Lung microvascular endothelial cell (primary cell): ENCODE measurements at places on chromosomes 7 and 10. TPM values are rescaled to one million over a fixed set of nuclear protein-coding genes. Genes with fewer than 3 reads are reported as not detected.
A peak's percentile ranks its signal among the peaks of the same experiment; 100 is the strongest.

The CPA4 gene
- under 0.01 TPM in 1 of 2 replicates, not detected in the other for total RNA-seq

The COL28A1 gene
- not detected in 2 replicates for total RNA-seq

- no peak for DNase-seq
Observed at GRCh38 chr7:45944058-45944457, 23.0 kb upstream of the IGFBP3 start.

The OR6B1 gene
- not detected in 2 replicates for total RNA-seq

The SYT15B gene
- 0.87 and 0.99 TPM in 2 replicates for total RNA-seq

The IDI1 gene
- 49.0 and 56.2 TPM in 2 replicates for total RNA-seq

DNA sequence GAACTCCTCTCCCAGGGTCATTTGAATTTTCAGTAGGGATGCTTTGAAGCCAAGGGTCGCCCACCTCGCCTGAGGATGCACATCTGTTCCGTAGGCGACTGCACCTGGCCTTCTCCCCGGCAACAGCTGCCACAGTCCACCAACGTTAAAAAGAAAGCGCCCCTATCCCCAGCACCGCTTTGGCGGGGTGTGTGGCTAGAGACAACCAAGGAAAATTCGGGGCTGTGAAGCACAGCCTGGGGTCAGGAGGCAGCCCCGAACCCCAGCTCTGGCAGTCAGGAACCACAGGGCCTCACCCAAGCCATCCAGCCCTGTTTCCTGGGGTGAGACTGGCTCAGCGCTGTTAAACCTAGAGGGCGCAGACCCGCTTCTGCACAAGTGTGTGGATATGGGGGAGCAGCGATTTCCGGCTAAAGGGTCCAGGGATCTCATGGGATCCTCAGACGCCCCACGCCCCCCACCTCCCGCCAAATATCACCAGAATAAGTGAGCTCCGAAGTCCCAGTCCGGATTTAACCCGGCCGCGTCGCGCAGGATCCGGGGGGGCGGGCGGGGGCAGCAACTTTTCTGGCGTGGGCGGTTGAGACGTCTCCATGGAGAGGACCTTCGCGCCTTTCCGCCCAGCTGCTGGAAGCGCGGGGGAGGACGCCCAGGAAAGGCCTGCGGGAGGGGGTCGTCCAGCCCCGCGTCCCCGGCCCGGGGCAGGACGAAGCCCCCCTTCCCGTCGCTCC is 822 bp downstream of the ZC3HAV1L start:
- DNase-seq, result peak; percentile 10

The EBLN1 gene
- not detected in 2 replicates for total RNA-seq

The AVPI1 gene
- total RNA-seq, result 3.7 and 5.0 TPM in 2 replicates

DNA sequence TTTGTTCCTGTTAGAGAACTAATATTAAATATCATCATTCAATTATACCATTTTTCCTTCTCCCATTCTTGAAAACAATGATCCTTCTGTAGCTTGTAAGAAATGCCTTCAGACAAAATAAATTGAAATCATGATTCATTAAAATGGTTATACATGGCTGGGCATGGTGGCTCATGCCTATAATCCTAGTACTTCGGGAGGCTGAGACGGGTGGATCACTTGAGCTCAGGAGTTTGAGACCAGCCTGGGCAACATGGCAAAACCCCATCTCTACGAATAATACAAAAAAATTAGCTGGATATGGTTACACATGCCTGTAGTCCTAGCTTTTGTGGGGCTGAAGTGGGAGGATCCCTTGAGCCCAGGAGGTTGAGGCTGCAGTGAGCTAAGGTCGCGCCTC is 13.0 kb downstream of the CD36 start:
- DNase-seq, result no peak

DNA sequence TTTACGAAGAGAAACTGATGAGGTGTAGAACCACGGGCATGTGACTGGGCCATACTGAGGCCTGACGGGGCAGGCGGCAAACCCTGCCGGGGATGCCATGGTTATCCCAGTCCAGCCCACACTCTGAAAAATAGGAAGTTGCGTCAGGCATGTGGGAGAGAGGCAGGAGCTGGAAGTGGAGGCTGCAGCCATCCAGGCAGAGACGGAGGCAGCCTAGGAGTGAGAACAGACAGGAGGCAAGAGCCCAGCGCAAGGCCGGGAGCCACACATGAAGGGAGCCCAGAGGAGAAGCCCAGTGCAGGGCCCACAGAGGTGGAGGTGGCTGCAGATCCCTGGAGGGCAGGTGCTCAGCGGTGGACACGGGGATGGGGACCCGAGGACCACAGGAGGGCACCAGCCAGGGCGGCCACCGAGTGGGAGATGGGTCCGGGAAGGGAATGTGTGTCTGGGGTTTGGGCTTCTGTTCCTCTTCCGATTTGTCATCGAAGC is 175.2 kb upstream of the PPP2R2D start:
- DNase-seq, result no peak

DNA sequence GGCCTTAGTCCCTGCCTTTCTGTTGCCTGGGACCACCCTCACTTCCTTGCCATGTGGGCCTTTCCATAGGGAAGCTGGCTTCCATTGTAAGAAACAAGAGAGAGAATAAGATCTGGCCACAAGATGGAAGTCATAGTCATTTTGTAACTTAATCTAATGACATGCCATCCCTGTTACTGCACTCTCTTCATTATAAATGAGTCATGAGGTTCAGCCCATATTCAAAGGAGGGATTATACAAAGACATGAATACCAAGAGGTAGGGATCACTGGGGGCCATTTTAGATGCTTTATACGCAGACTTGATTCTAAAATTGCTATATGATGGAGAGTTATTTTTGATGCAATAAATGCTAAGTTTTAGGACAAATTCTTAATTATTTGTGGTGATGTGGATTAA is 75.2 kb upstream of the CELF2 start:
- no peak for DNase-seq

DNA sequence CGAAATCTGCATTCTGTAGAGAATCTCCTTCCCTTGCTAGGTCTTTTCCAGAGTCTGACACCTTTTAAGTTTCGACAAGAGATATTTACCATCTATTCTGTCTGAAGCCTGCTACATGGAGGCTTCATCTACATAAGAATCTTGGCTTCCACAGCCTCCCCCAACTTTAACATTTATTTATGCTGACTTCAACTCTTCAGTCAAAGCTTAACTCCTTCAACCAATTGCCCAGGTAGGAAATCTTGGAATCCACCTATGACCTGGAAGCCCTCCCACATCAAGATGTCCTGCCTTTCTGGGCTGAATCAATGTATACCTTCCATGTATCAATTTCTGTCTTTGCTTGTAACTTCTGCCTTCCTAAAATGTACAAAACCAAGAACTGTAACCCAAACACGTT is 54.7 kb downstream of the MINPP1 start:
- no peak for DNase-seq

DNA sequence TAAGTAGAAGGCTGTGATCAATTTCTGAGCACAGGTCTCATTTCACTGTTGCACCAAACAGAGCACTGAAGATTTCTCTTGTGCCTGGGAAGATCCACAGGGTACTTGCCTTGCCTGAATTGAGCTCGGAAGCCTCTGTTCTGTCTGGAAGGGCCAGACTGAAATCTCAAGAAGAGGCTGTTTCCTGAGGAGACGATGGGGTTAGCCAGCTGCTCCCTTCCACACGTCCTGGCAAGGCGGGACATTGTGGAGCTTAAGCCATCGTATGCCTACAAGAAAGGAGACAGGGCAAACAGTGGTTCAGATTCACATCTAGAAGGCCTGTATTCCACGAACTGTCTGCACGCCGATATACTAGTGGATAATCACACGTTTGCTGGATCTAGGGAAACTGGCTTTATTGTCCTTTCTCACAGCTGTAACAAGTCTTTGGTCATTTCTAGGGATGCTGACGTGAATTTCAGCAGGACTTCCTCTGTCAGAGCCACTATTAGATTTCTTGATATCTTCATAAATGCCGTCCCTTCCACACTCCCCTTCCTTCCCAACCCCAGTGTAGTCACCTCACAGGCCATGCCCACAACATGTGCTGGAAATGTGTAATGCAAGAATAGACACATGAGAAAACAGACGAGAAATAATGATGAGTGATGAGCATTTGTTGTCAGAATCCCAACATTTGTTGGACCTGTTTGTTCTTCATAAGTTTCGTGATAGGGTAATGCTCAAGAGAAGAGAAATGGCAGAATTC is 137.2 kb upstream of the RSU1 start:
- DNase-seq, result peak; percentile 59

DNA sequence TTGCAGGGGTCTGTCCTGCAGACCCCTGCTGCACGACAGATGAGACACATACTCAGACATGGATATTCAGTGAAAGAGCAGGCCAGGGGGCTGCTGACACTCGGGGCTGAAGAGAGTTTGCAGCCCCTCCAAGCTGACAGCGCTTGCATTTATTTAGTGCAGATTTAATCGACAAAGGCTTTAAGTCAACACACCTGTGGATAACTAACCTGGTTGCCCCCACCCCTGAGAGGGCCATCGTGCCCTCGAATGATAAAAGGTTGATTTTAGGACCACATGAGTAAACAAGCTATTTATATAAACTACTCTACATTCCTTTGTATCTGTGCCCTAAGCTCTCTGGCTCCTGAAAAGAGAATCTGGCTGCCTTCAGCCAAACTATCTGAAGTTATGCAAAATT is 708.2 kb upstream of the LRRN3 start:
- no peak for DNase-seq

GRCh38 chr10:59078978-59079377 is 97.5 kb upstream of the PHYHIPL start:
- no peak for DNase-seq

The CHST15 gene
- total RNA-seq, result 60.1 and 105 TPM in 2 replicates

DNA sequence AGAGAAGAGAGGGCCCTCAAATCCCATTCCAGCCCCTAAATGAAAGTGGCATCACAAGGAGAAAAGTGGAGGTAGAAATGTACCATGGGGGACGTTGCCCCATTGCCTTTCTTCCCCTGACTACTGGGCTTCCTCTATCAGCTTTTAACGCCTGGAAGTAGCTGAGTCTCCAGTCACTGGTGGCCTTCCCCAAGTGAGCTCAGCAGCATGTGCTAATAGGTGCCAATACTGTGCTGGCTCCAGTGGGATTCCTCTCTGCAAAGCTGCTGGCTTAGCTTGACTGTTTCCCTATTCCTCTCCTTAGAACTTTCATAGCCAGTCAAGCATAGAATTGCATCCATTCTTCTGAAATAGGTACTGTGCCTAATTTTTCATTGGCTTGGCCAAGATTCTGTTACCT is 32.6 kb downstream of the LRRC4 start:
- no peak for DNase-seq

The RADIL gene
- total RNA-seq, result 2.0 and 3.2 TPM in 2 replicates

DNA sequence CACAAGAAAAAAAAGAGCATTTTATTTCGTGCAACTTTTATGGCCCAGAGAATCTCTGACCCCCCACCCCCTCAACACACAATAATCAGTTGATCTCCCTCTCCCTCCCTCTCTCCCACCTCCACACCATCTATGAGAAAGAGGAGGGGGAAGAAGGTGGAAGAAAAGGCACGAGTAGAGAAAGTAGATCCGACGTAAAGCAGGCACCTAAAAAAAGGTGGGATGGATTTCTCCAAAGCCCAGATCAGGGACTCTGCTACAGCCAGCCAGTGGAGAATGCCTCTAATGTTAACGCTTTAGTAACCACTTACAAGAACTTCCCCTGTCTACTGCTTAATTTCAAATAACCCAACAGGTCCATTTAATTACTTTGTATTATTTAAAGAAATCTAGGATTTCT is 24.4 kb downstream of the KMT2C start:
- no peak for DNase-seq

The OIT3 gene
- total RNA-seq, result under 0.01 TPM in 2 replicates

DNA sequence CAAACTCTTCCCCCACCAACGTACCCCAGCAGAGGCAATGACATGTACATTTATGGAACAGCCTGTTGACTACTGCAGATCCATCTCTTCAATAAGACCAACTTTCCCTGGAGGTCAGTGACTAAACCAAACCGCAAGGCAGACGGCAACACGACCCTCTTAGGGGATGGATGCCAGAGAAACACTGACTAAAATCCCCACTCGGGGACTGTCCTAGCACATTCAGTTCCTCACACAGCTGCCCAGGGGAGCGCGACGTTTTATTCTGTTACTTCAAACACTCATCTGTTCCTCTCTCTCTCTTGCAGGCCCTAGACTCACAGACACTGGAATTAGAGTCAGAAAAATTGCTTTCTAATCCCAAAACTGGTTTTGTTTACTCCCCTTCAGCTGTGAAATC is 146.5 kb upstream of the PRSS1 start:
- DNase-seq, result no peak

DNA sequence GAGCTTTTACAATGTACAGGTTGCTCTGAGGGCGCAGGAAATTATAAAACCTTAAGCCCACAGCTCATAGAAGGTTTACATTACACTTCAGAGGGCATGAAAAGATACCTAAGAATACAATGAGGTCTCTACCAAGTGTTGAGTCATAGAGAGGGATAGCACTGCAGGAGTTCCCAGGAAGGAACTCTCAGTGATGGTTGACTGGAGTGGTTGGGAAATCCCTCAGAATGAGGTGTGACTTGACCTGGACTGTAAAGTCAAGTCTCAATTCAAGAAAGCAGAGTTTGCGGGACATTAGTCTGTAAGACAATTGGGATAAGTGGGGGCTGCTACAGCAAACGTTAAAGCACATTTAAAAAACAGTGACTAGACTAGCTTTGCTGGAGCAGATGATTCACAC is 21.9 kb downstream of the TNKS2 start:
- DNase-seq, result peak; percentile 14

DNA sequence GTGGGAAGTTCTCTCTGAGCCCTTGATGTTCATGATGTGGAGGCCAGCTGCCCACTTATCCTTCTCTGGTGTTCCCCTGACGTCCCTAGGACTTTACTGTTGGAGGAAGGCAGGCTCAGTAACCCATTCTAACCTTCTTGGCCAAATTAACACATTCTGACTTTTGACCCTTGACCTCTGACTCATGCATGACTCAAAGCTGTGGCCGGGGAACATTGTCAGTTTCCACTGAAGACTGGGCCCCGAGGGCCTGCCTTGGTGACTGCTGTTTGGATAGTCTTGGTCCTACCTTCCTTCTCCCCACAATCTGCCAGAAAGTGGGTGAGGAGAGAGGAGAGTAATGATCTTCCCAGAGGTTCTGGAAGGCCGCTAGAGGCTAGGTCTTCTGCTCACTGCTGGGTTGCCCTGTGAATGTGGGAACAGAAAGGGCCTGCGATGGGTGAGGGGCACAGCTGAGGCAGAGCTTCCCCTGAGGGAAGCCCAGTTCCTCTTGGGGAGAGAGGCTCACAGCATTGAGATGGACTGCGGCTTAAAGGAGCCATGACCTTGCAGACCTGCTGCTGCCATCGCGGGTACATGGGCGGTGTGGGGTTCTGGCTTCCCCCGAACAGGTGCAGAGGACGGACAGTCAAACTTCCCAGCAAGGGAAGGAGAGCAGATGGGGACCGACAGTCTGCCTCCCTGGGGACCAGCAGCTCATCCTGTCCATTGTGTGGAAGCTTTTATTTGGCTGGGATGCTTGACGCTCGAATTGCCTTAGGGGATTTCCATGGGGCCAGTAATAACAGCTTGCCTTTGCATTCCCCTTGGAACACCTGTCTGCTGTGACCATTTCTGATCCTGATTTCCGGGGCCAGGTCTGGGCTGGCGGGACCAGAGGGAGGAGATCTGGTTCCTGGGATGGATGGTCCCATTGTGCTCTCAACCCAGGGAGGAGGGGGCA is 43.8 kb downstream of the ADAMTS14 start:
- DNase-seq, result peak; percentile 33

GRCh38 chr10:77036993-77037734 is 600.4 kb downstream of the KCNMA1 start:
- peak; percentile 27 for DNase-seq

The NRG3 gene
- 5.2 and 10.7 TPM in 2 replicates for total RNA-seq

The SDK1 gene
- total RNA-seq, result 0.44 and 0.79 TPM in 2 replicates
